ENCODE measurements at places on chromosomes 1 and 21.

GRCh38 chr1:89989799-89990198 lies 5.1 kb upstream of the ZNF326 start:
- DNase-seq, result no peak

GRCh38 chr1:114126261-114127095 lies 27.2 kb downstream of the SYT6 start:
- peak; percentile 8 for DNase-seq

- DNase-seq, result no peak
Measured at GRCh38 chr1:172641492-172641891, 17.4 kb upstream of the FASLG start.

GRCh38 chr1:155301342-155301841 lies at the start of gene PKLR:
PKLR (minus strand) TSS chr1:155301438; CDS start chr1:155301395, 43 bp downstream.
- no peak for DNase-seq

DNA sequence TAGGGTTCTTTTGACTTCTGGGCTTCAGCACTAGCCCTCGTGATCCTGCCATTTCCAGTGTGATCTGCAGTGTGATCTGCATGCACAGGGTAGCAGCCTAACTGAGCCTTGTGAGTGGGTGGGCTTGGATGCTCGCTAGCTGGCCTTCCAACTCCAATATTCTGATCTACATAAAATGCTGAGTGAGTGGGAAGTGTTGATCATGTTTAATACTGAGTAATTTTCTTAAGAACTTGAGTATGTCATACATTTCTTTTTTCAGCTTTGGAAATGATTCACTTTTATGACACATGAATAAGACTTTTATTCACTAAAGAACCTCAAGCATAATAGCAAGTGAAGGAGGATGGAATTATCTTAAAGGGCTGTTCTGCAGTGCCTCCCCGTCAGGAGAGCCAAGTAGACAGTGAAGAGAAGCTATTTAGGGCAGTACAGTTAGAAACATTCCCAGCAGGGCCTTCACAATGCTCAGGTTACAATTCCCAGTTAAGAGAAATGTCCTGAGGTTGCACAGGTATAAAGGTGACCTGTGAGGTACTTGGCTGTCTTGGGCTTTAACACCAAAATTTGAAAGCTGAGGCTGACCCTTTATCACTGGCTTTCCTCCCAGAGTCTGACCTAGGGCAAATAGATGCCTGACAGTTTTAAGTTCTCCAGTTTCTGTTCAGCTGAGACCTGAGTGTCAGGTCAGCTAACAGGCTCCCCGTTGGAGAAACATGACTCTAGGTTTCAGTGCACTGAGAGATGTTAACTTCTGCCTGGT lies 29.1 kb upstream of the LRRC8C start:
- no peak for DNase-seq

DNA sequence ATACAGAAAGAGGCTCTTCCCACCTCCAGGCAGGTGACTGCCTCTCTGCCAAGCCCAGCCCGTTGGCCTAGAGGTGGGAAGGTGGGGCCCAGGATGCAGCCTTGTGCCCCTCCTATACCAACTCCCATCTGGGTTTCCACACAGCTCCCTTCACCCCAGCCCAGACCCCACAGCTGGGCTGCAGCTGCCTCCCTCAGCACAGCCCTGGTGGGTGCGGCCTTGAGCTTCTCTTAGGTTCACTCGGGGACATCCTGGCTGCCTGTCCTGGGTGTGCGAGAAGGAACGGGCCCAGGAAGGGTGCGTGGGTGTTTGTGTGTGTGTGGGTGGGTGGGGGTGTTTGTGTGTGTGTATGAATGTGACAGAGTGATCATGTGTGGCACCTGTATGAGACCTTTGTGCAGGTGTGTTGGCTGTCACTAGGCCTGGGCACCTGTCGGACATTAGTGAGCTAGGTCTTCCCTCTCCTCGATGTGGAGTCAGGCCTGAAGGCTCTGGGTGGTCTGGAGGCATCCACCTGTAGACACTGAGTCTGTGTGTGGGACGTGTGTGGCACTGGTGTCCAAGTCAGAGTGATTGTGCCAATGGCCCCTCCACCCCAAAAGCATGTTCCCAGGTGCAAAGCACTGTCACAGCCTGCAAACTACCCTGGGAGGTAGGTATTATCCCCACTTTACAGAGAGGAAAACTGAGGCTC lies 30.7 kb downstream of the FOXO6 start:
- DNase-seq, result no peak

DNA sequence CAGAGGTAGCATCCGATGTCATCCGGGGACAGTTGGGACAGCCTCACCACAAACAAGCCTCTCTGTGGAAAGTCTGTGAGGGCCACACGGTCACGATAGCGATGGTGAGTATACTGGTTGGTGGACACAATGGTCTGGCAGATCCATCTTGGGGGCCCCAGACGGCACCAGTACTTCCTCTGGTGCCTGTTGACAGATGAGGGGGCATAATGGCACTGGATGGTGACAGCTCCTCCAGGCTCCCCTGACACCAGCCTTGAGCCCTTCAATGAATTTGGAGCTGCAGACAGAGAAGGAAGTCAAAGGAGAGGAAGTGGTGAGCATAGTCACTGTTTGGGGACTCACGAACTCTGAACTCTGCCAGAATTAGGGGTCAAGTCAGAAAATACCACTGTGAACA lies 8.0 kb downstream of the FCAMR start:
- DNase-seq, result no peak

GRCh38 chr1:67685558-67686266 lies 711 bp downstream of the GADD45A start:
- peak; percentile 73 for DNase-seq

DNA sequence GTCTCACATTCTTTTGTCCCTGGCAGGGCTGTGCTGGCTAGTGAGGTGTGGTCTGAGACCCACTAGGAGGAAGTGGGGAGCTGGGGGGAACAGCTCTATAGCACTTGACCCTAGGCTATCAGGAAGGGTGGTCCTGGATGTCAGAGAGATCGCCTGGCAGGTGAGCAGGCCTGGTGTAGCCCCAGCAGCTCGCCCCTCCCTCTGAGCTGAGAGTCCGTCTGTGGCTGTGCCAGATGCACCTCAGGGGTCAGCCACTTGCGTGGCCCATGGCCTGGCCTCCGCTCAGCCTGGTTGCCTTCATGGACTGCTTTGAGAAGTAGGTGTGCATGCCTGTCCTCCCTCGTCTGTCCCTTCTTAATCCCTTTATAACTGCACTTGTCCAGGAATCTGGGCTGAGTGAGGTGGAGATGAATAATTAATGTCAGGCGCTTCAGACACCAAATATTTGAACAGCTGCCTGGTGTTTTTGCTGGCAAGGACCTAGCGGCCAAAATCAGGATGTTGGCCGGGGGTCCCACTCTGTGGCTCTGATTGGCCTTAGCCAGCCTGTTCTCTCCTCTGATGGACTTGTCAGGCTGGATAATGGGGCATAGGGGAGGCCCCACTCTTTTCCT lies 30.5 kb downstream of the TMEM53 start:
- DNase-seq, result no peak

DNA sequence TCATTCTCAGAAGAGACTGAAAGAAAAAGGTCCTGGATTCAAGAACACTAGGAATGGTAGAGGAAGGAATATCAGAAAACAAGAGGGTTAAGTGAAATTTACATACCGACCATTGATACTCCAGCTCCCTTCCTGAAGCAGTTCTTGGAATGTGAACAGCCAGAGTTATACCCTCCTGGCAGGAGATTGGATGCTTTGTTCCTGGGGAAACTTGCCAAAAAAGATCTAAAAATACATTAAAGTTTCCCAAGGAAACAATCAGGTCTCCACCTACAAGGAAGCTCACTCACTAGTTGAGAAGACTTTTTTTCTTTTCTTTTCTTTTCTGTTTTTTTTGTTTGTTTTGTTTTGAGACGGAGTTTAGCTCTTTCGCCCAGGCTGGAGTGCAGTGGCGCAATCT lies 91.1 kb downstream of the HLX start:
- no peak for DNase-seq

GRCh38 chr1:7207875-7208646 lies 422.8 kb downstream of the CAMTA1 start:
- peak; percentile 51 for DNase-seq

DNA sequence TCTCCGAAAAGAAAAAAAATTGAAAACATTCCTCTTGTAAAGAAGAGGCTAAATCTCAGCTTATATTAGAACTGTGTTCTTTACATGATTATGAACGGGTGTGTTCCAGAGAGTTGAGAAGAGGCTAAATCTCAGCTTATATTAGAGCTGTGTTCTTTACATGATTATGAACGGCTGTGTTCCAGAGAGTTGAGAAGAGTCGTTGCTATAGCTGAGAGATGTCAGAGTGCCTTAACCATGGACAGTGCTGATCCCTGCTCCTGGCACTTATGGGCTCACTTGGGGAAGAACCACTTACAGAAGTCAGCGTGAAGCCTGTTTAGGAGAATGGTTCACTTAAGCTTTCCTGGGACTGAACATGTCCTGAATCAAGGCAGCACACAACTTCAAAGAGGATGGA lies 35.0 kb downstream of the SLC35F3 start:
- DNase-seq, result no peak

DNA sequence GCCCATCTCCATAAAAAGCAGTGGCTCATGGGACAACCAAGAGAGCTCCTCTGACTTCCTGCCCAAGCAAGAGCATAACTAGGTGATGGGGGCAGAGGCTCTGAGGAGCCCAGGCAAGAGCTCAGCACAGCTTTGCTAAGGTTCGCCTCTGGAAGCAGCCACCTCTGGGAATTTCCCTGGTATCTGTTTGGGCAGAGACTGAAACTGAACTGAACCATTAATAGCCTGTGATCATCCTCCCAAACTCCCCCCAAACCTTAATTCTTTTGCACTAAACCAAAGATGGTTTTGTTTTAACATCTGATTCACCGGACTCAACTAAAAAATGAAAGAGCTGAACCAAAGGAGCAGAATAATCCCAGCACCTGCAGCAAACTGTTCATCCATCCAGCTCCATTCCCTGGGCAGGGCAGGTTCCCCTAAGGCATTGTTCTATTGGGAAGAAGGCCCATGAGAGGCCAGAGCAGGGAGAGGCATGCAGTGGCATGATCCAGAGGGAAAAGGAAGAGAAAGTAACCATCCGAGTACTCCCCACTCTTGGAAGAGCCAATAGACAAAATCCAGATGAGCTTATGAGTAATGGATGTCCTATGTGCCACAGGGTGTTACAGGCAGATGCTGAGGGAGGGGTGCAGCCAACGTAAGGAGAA lies 77.8 kb upstream of the KAZN start:
- no peak for DNase-seq

DNA sequence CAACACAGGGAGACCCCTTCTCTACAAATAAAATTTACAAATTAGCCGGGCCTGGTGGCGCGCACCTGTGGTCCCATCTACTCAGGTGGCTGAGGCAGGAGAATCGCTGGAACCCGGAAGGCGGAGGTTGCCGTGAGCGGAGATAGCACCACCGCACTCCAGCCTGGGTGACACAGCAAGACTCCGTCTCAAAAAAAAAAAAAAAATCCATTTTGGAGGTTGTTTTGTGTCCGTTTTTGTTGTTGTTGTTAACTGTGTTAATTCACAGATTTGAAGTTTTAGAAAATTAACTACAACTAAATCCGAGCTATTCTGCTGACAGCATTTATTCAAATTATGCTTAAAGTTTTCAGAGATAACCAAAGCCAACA lies 618 bp downstream of the CLCC1 start:
- DNase-seq, result peak; percentile 27

DNA sequence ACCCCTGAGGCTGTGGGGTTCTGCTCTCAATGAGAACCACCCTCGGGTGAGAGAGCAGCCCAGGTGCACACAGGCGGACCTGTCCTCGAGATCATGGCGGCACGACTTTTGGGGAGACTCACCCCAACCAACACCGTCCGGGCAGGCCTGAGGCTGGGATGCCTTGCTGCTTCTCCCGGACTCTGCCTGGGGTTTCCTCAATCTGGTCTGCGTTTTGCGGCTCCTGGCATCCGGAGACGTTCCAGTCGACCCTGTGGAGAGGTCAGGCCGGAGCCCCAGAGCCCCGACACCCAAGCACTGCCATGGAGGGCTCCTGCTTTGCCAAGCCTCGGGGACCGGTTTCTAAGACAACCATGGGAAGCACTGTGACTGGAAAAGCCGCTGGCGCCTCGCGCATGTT lies 3879.7 kb downstream of the SRGAP2C start:
- DNase-seq, result no peak

Measured in MM.1S (cell line).